Activated naive CD8-positive, alpha-beta T cell treated with anti-CD3 and anti-CD28 coated beads, Interleukin-2, amount 50 U/mL, for 16 hours (primary cell): ENCODE measurements at places on chromosomes 3 and 15.

- no peak for DNase-seq
Measured at GRCh38 chr15:57298843-57299550, 77.3 kb upstream of the CGNL1 start.

DNA sequence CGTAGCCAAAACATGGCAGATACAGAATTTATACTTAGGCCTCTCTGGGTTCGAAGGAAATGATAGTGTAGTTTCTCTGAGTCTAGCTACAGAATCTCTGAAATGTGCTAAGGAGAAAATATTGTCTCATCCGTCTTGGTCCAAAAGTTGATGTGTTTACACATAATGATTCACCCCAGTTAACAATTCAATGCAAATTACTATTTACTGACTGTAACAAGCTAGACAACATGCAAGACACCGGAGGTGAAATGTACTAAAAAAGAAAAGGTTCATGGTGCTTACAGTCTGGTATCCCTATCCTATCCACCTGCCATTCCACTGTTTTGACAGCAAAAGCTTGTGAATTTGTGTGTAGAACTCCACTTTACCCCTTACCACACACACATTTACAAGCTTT lies 146.8 kb downstream of the SUCLG2 start:
- no peak for DNase-seq

- DNase-seq, result no peak
Measured at GRCh38 chr3:63920001-63920400, 7.8 kb upstream of the SCAANT1 start.

DNA sequence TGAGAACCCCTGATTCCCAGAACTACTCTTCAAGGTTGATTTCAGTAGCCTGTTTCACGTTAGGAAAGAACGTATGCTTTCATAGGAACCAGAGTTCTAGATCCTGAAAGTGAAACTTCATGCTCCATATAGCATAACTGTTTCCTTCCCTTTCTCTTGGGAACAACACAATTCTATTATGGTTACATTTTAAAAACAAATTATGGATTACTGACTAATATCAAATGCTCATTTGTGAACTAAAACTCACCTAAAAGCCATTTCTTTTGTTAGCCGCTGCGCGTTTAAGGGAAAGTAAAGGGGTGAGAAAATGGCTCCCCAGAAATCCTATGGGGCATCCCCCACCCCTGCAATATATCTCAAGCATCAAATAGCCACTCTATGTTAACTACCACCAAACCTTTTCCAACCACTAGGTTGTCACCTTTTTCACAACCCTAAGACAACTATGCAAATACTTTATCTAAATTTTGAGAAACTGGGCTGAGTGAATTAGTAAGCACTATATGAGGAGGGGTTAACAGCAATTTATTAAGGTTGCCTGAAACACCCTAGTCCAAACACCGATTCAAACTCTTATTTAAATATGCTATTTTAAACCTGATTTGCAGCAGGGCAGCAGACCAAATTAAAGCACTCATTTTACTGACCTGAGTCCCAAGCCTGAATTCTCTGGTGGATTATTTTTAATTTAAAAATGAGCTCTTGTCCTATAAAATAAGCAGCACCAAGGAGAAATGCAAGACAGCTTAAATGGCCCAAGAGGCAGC lies 2.4 kb downstream of the SIAH2 start:
- DNase-seq, result peak; percentile 33

DNA sequence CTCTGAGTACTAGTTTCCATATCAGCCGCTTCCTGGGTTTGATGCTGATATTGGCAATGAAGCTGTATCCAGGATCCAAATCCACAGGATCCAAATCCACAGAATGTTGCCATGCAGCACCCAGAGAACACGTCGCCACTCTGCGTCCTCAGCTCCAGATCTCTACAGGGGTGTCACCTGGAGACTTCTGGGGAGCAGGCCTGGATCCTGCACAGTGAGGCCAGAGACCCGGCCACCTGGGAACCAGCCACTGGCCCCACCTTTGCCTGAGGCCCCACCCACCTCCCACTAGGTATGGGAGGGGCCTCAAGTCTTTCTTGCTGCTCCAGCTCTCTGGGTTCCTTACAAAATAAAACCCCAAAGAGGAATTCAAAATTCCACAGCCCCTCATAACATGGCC lies 123.9 kb downstream of the LRRK1 start:
- DNase-seq, result no peak

GRCh38 chr15:41286665-41287333 lies 45.6 kb downstream of the OIP5 start:
- no peak for DNase-seq

DNA sequence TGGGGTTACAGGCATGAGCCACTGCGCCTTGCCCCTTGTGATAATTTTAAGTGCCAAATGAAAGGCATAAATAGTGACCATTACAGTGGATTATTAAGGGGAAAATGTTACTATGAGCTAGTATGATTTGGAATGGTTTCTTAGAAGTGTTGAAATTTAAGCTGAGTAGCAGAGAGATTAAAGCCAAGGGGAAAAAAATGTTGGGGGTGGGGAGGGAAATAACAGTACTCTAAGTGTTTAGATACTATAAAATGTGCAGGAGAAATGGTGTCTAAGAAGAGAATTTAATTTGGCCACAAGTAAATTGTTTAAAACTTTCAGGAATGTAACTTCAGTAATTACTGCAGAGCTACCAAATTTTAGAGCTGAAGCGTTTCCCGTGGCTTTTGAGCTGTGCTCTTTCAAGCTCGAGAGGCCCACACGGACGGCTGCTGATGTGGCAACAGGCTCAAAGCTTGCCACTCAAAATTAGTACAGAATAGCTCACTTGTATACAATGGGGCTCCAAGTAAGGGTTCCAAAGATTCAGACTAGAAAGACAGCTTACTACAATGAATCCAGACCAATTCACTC lies 23.9 kb upstream of the SLC12A8 start:
- DNase-seq, result no peak

DNA sequence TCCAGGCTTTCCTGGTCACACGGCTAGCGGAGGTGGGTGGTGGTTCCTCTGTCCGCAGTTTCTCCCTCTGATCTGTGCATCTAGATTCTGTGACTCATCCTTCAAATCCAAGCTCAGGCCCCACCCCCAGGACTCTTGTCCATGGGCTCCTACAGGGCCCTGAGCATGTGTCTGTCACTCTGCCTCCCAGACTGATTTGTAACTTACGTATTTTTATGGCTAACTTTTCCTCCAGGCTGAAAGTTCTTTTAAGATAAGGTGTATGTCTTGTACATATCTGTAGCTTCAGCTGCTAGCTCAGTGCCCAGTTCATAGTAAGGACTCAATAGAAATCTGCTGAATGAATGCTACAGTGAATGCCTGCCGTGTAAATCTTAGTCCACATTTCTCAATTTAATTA lies 8.0 kb downstream of the ESYT3 start:
- no peak for DNase-seq

DNA sequence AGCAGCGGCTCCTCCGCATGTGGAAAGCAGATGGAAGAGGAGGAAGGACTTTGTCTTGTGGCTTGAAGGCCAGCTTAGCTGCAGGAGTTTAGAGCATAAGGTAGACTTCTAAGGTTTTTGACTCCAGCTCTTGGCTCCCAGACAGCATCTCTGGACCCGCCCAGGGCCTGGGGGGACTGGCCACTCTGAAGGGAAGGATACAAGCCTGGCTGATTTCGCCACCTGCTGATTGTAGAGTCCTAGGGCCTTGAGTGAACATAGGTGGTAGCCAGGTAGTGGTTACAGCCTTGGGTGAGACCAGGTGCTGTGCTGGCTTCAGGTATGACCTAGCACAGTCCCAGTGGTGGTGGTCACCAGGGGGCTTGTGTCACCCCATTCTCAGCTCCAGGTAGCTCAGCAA lies 48.4 kb upstream of the RPL35A start:
- no peak for DNase-seq

GRCh38 chr15:90667073-90667754 lies 49.9 kb upstream of the BLM start:
- no peak for DNase-seq

DNA sequence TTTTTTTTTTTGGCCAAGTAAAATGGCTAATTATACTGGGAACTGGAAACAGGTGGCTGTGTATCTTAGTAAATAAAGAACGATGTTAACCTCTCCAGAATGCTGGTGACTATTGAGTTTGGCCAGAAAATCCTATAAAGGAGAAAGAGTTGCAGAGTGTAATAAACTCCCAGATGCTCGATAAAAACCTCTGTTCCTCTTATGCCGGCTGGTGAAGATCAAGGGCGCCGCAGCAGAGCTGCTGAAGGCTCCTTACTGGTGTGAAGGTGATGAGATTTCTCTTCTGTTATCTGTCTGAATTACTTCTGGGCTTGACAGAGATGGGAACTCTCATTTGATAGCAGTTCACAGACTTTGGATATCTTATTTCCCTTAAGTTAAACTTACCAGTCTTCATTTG lies 104.6 kb downstream of the PTPRG start:
- no peak for DNase-seq

DNA sequence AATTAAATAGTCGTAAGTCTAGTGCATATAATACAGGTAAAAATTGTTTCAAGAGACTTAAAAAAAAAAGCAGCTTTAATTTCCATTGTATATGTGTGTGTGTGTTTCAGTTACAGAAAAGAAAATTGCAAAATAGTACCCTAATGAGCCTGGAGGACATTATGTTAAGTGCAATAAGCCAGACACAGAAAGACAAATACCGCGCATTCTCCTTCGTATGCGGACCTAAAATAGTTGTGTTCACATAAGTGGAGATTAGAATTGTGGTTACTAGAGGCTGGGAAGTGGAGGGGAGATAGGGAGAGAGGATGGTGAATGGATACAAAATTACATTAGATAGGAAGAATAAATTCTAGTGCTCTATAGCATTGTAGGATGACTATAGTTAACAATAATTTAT lies 3.6 kb downstream of the MESD start:
- DNase-seq, result no peak

DNA sequence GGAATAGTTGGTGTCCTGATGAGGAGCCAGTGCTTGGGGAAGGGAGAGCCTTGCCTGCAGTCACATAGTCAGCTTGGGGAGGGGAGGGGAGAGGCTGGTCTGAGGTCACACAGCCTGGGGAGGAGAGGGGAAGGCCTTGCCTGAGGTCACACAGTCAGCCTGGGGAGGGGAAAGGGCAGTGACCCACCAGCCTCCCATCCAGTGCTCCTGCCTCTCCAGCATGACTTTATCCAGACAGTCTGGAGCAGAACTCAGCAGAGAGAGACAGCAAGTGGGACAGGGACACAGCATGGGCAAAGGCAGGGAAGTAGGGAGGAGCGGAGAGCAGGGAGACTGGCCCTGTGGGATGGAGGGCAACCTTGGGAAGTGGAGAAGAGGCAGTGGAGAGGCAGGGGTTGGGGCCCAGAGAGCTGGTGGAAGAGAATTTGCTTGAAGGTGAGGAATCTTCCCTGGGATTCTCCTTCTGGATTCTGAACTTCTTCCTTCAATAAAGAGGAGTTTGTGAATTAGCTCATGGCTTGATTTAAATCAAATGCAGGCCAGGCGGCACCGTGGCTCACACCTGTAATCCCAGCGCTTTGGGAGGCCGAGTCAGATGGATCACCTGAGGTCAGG lies 64.5 kb downstream of the CORO2B start:
- DNase-seq, result no peak

GRCh38 chr3:68977486-68978167 lies 35.9 kb downstream of the EOGT start:
- DNase-seq, result no peak

- DNase-seq, result no peak
Measured at GRCh38 chr3:127409421-127410136, 121.7 kb upstream of the PRR20G start.

- DNase-seq, result no peak
Measured at GRCh38 chr3:28907616-28908015, 373.3 kb upstream of the RBMS3 start.

- no peak for DNase-seq
Measured at GRCh38 chr3:171328419-171329082, 131.7 kb downstream of the TNIK start.

DNA sequence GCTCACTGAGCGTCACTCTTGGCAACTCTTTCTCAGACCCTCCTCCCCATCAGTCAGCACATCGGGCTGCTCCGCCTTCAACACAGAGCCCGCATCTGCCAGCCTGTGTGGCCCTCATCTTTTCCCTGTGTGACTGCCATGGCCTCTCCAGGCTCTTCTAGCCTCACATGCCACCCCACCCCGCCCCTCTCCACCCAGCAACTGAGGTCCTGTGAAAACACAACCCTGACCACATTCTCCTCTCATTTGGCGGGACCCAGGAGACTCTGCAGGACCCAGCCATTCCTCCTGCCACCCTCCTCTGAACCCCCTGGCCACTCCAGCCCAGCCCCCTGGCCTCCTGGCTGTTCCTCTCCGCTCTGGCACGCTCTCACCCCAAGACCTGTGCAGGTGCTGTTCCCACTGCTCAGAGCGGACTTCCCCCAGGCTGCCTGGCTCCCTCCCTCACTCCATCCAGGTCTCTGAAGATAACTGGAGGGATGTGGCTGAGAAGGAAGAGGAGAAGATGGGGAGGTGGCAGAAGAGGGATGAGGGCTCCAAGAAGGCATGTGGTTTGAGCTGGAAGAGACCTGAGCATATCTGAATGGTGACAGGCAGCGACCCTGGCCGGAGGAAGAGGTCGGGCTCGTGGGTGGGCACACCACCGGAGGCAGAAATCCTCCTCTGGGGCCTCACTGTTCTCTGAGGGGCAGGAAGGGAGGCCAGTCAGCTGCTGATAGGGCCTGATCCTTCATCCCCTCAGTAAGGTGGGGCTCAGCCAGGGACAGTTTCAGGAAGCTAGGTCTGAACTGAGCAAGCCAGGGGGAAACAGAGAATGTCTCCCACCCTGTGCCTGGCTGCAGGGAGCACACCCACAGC lies 111.2 kb upstream of the RPL32 start:
- DNase-seq, result no peak

DNA sequence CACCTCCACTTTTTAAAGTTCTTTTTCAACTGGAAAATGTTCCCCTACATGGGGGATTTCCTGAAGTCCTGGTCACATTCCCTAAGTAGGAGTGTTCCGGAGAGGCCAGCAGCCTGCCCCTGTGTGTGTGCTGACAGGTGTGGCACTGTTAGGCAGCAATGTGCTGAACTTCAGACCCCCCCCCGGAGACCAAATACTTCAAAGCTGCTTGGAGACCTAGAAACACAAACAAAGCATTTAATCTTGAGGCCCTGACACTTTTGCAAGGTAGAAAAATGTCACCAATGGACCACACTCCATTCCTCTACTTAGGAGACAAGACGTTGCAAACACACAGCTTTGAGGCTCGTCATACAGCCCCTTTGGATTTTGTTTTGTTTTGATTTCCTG lies 259.6 kb upstream of the CTNNB1 start:
- DNase-seq, result no peak
